BJ (cell line): ENCODE measurements at places on chromosomes 4 and X. TPM values are rescaled to one million over a fixed set of nuclear protein-coding genes. Genes with fewer than 3 reads are reported as not detected.

- no peak for DNase-seq
These were observed 3.8 kb downstream of the VEGFC start for GRCh38 chr4:176788971-176789370.

The PAGE2 gene
- polyA plus RNA-seq, result not detected in 2 replicates

The SMR3A gene
- polyA plus RNA-seq, result not detected in 2 replicates

DNA sequence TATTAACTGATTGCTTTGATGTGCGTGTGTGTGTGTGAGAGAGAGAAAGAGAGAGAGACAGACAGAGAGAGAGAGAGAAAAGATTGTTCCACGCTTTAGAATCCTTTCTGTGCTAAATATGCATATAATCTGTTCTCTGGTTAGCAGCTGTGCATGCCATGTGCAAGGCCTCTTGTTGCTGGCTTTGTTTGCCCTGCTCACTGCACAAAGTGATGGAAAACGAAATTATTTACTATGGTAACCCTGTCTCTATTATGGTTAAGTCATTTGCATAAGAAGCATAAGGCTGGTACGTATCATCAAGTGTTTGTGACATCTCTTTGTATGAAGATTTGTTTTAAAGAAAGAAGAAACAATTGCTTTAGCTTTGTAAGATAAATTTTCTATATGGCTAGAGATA, 190.2 kb upstream of the POF1B start:
- DNase-seq, result no peak

- no peak for DNase-seq
These were observed 142.7 kb downstream of the DKK2 start for GRCh38 chr4:106893395-106893881.

The GAB3 gene
- polyA plus RNA-seq, result 0.82 and 0.99 TPM in 2 replicates

DNA sequence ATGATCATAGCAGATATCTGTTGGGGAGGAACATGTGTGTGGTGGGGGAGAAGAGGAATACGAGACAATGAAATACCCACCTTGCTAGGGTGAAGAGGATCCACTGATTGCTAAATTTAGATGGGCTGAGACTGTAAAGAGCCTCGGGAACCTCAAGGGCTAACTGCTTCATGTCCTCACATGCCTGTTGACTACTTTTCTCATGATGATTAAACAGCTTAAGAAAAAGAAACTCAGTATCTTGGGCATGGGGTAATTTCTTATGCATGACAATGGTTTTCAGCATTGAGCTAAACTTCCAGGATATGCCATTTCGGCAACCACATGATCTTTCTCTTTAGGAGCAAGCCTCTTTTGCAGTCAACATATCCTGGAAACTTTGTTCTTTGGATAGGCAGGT, 3.9 kb upstream of the LNX1 start:
- no peak for DNase-seq

- no peak for DNase-seq
These were observed 50.4 kb downstream of the RTL9 start for GRCh38 chrX:110408949-110409588.
